Activated CD4-positive, alpha-beta memory T cell treated with anti-CD3 and anti-CD28 coated beads, Interleukin-2, amount 10 ng/mL, durations not matched to agents 7 days and 5 days (primary cell): ENCODE measurements at places on chromosomes 12 and 14. TPM values are rescaled to one million over a fixed set of nuclear protein-coding genes. Genes with fewer than 3 reads are reported as not detected.

RPS6KL1 gene
- 3.8 TPM for total RNA-seq

MMP19 gene
- total RNA-seq = not detected

CLEC1B gene
- not detected for total RNA-seq

NGB gene
- total RNA-seq = not detected

GPRC5A gene
- 0.03 TPM for total RNA-seq

POTEG gene
- not detected for total RNA-seq

CIROP gene
- not detected for total RNA-seq

SLC2A14 gene
- 18.6 TPM for total RNA-seq

RGS6 gene
- 2.0 TPM for total RNA-seq
